Stimulated activated CD4-positive, alpha-beta T cell treated with anti-CD3 and anti-CD28 coated beads, Interleukin-2, amount 100 ng/mL, for 48 hours (primary cell): ENCODE measurements at places on chromosomes 12 and 14.

DNA sequence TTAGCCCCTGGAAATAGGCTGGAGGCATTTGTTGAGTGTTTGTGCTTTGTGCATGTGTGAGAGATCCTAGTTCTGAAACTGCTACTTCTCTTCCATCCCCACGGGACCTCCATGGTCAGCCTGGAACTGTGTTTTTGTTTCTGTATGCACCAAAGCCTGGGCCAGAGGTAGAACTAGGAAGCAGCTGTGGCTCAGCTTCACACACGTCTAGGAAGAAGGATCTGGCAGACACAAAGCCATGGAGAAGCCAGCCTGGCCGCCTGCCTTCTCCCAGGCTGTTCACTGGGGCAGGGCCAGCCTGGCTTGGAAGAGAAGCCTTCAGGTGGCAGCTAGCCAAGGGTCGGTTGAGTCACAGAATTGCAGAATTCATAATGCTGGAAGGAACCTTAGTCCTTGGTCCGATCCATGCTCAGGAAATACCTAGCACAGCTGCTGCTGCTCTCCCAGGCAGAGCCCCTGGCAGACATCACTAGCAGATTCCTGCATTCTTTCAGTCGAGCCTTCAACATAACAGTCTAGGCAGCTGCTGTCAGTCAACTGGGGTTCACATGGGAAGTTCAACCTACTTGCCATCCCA is 27.0 kb downstream of the RIN3 start:
- DNase-seq: no peak

GRCh38 chr12:6846316-6846869 is 4.7 kb downstream of the CDCA3 start:
- no peak for DNase-seq

GRCh38 chr14:102853648-102854047 is 68.8 kb upstream of the AMN start:
- no peak for DNase-seq

- DNase-seq: no peak
Measured at GRCh38 chr12:103673891-103674375, 86.9 kb downstream of the STAB2 start.

- no peak for DNase-seq
Measured at GRCh38 chr14:83556746-83557453, 1973.0 kb upstream of the FLRT2 start.

DNA sequence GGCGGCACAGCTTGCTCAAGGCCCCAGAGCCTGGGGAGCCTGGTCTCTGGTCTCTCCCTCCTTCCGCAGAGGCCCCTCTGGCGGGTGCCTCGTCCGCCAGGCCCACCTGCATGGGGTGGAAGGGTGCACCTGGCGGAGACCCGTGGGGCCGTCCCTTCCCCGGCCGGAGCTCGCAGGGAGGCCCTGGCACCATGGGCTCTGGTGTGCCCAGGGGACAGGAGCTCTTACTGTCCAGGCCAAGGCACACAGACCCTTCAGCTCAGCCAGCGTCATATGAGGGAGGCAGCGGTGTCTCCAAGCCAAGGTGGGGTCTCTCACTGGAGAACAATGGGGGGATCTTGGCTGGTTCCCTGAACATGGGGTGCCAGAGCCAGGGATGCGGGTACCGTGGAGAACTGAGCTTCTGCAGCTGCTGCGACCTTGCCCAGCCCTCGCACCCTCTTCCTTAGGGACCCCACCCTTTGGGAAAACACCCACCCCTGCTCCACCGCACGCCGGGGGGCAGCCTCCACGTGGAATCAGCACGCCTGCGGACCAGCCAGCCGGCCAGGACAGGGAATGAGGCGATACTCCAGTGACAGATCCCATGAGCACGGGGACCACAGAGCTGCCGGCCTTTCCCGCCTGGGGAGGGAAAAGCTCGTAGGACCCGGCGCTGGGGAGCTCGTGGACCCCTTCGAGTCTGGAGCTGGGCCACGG is 25.7 kb upstream of the GALNT9 start:
- DNase-seq: no peak

GRCh38 chr12:5718073-5718472 is 227.0 kb downstream of the ANO2 start:
- DNase-seq: no peak

GRCh38 chr12:52229836-52230343 is 3.2 kb upstream of the KRT7 start:
- DNase-seq: no peak

DNA sequence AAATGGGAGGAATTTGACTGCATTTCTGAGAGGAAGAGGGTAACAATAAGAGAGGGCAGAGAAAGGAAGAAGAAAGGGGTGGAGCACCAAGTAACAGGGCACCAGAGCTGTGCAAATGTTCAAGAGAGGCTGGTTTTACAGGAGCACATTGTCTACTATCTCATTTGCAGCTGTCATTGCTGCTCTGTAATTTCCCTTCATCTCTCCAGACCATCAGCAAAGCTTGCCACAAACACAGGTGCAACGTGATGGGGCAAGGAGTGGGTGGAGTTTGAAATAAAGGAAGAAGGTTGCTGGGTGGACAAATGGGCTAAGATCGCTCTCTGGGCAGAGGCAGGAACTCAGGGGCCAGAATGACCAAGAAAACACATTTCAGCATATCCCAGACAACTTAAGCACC is 47.9 kb upstream of the PLEKHG6 start:
- no peak for DNase-seq

DNA sequence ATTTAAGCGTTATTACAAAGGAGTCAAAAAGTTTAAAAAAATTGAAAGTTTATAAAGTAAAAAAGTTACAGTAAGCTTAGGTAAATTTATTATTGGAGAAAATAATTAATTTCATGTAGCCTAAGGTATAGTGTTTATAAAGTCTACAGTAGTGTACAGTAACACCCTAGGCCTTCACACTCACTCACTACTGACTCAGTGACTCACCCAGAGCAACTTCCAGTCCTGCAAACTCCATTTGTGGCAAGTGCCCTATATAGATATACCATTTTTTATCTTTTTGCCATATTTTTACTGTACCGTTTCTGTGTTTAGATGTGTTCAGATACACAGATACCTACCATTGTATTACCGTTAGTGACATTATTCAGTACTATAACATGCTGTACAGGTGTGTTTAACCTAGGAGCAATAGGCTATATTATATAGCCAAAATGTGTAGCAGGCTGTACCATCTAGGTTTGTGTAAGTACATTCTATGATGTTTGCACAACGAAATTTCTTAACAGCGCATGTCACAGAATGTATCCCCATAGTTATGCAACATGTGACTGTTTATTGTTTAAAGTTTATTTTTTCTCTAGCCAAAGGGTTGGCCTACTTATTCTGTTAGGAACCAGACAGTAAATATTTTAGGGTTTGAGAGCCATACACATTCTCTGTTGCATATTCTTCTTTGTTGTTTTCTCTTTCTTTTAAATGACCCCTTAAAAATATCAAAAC is 155.5 kb downstream of the PCNX1 start:
- DNase-seq: no peak

- DNase-seq: no peak
Measured at GRCh38 chr12:94689002-94689645, 38.8 kb upstream of the TMCC3 start.

GRCh38 chr14:69703047-69704039 is 63.6 kb upstream of the SRSF5 start:
- no peak for DNase-seq

DNA sequence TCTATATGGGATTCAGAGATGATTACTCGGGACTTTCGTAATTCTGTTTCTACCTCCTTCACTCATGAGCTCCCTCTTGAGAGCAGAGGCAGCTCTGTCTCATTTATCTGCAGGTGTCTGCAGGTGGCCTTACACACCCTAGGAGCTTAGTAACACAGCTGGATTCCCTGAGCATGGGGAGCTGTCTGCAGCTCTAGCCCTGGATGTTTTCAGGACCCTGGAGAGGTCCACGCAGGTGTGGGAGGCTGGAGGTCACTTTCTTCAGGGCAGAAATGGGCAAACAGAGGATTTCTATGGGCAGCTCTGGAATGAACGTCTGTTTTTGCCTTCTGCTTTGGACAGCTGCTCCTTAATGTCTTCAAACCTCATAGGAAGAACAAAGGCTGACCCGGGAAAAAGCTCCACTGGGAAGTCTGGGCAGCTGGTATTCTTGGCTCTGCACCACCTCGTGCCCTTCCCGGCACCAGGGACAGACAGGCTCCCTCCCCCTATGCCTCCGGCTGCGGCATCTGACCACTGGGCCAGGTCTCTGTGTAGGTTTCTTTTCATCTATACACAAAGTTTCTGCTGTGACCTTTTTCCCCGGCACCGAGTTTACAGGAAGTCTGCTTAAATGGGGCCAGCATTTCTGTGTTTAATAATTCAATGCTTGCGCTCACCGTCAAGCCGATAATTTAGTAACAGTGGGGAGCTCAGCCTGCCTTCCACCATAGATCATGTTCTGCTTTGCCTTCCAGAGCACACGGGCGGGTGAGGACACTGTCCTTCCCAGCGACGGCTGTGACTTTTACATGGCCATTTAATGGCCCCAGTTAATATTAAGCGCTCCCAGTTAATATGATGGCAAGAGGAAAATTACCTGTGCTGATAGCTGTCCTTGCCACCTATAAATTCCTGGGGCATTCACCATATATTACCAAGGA is 320.2 kb upstream of the SFSWAP start:
- no peak for DNase-seq

- DNase-seq: no peak
Measured at GRCh38 chr14:24321212-24321975, 10.1 kb downstream of the LTB4R start.

DNA sequence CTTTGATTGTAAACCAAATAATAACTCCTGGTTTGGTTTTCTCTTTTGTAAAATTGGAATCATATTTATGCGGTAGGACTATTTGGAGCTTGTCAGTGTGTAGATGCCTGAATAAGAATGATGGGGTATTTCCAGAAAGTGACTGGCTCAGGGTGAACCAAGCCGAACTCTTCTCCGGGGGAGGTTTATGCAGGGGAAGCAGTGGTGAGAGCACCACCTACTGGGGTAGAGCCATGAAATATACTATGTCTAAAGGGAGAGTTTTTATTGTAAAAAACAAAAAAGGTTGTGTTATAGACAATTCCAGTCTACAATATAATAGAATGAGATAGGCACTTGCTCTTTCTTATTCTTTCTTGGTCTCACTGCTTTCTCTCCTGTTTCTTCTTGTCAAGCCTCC is 222.9 kb upstream of the SLC16A7 start:
- no peak for DNase-seq

DNA sequence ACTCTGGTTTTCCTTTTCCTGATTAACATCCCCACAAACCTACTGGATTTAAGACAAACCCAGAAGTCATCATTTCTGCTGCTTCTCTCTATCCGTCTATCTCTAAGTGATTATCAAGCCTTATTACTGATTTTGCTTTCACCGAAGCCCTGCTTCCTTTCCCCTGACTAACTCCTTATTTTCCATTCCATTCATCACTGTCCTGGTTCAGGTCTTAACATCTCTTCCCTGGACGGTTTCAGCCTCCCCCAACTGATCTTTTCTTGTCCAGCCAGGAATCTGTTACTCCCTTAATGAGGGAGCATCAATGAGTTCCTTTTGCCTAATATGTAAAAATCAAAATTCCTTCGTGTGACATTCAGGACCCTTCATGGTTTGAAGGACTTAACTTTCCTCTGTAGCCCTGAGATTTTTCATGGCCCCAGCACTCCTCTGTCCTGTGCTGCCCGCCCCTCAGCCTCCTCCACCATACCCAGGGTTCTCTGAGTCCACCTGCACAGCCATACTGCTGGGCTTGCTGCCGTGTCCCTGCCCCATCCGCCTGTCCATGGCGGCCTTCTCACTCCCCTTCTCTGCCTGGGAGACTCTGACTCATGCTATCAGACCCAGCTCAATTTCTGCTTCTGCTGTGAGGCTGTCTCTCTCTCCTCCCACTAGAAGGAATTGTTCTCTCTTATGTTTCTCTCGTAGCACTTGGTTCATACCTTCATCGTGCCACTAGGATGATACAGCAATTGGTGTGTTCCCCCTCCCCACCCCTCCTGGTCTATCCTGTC is 167.8 kb upstream of the HIF1A start:
- no peak for DNase-seq

- DNase-seq: no peak
Measured at GRCh38 chr12:81164827-81165226, 86.9 kb downstream of the ACSS3 start.

DNA sequence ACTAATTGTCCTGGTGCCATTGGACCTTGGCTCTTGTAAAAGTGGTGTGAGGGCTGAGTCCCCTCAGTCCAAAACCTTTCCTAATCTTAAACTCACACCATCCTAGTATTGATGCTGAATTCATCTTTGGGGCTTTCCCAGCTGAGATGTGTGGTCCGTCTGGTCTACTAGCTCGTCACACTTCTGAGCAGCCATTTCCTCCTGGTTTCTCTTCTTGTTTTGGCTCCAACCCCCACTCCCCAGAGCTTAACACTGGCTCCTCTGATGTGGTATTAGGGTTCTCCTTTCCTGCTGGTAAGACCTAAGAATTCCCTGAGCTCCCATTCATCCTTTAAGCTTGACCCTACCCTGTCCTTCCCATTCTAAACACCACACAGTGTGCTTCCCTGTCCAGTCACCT is 900.6 kb downstream of the VRK1 start:
- no peak for DNase-seq

DNA sequence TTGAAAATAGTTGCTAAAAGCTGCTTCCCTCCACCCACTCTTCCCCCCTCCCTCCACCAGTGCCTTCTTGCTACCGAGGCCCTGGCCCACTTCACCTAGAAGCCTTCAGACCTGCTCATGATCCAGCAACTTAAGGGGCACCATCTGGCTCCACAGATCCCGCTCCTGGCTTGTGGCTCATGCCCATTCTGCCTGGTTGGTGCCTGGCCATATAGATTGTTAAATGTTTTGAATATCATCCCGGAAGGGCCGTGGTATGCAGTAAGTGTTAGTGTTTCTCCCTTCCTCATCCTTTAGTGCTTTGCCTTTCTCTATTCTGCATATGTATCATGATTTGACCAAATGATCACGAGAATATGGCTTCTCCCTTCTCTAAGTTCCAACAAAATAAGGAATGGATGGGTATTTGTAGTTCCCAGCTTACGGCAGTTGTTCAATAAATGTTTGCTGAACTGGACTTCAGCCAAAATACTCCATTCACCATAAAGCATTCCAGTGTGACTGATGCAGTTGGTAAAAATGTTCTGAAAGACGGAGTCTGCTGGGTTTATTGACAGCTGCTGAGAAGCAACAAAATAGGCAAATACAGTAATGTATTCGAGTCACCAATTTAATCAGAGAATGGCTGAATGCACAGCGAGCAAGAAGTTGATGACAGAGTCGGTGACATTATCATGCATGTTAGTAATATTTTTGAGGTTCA is 30.7 kb downstream of the GRIP1 start:
- DNase-seq: no peak

DNA sequence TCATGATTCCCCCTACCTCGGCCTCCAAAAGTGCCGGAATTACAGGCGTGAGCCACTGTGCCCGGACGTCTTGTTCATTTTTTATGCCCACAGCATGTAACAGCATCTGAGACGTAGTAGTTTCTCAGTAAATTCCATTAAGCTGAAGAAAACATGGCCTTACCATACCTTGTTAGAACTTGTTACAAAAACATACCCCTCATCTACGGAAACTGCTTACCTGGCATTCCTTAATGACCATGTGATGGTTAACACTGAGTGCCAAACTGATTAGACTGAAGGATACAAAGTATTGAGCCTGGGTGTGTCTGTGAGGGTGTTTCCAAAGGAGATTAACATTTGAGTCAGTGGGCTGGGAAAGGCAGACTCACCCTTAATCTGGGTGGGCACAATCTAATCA is 186.8 kb downstream of the CEP128 start:
- no peak for DNase-seq
